ENCODE measurements at places on chromosomes 4 and X.

- no peak for DNase-seq
These were observed 44.8 kb downstream of the BANK1 start for GRCh38 chr4:101835121-101835904.

DNA sequence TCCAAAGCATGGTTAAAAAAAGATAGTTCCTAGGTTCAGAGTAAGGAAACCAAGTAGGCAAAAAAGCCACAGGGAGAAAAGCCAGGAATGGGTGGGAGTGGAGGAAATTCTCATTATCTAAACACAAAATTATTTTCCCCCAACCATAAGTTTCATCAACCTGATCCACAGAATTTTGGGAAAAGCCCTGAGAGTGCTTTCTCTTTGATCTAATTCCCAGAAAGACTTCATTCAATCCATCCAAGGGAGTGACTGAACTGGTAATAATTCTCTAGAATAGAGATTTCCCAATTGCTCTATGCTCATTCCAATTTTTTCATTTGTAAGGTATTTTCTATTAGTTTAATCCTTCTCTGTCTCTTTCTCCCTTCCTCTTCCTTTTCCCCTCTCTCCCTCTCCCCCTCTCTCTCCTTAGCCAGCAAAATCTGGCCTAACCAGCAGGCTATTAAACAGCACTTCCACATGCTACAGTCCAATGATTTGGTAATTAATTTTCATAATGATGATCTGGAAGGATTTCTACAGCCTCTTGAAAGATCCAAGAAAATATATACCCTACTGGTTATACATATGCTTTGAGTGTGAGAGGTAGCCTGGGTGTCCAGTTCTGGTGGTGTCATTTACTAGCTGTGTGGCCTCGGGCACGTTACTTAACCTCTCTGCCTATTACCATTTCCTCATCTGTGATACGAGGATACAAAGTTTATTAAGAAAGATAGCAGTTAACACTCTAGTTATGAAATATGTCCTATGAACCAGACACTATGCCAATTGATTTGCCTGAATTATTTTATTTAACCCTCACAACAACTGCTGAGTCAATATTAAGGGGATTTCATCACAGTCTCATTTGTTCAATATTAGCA, 251.5 kb upstream of the RASGEF1B start:
- no peak for DNase-seq

DNA sequence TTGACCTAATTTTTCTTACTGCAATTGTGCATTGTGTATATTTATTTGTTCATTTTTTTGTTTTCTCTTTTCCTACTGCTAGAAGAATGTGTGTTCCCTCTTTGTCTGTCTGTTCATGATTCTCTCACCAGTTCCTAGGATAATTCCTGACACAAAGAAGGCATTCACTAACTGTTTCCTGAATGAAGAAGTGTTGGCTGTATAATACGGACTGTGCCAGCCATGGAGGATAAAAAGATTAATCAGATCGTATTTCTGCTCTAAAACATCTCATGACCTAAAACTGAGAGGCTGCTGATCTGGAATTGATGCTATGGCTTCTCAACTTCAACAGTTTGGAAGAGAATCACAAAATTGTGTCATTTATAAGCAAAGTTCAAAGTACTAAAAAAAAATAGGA, 563.1 kb upstream of the FRG1 start:
- DNase-seq = no peak

GRCh38 chr4:74397748-74398426, 32.9 kb downstream of the EREG start:
- DNase-seq = no peak

DNA sequence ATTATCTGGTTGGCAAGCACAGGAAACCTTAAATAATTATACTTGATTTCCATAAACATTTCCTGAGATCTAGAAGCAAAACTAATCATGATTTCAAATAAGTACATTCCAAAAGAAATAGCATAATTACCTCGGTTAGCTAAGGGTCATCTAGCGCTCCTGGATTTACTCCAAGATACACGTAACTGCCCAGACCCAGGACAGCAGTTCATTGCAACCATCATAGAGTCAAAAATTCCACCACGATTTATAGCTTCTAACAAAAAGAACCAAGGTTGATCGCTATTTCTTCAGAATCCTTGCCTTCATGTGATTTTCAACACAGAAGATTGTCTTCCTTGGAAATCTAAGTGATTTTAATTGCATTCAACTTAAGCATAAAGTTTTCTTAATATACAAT, 1235.5 kb upstream of the TENM3 start:
- DNase-seq = no peak

DNA sequence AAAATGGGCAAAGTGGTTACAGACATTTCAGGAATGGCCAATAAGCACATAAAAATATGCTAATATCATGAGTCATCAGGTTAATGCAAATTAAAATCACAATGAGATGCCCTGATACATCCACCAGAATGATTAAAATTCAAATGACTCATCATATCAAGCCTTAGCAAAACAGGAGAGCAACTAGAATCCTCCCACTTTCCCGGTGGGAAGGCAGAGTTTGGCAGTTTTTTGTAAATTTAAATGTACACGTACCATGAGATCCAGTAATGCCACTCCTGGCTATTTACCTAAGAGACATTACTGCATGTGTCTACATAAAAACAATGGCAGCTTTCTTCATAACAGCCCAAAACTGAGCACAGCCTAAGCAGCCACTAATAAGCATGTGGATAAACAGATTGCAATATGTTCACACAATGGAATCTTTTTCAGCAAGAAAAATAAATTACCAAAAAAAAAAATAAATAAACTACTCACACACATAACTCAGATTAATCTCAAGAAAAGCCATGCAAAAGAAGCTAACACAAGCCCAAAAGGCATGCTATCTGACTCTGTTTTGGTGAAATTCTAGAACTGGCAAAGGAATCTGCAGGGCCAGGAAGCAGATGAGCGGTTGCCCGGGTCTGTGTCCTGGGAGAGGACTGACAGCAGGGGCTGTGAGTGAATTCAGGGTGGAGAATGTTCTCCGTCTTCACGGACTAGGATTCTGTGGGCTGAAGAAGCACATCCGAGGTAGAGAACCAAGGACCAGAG, 48.8 kb downstream of the AFAP1 start:
- DNase-seq = no peak

- no peak for DNase-seq
These were observed 106.8 kb downstream of the ARSJ start for GRCh38 chr4:113872426-113873260.

DNA sequence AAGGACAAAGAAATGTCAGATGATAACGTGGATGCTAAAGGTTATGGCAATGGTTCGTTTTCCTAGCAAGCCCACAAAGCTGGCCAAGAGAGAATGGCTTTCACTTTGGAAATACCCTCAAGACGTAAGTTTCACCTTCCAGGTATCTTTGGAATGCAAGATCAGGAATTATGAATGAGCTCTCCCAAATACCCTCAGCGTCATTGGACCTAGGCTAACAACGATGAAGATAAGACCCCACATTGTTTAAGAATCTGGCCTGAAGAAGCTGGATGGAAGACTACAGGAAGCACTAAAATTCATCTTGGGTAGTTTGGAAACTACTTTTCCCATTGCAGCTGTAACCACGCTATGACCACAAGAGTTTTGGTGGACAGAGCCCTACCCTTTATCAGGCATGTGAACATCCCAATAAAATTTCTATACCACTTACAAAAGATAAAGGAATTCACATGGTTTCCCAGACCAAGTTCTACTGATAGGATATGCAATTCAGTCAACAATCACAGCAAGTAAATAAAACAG, 111.9 kb downstream of the KDR start:
- no peak for DNase-seq

DNA sequence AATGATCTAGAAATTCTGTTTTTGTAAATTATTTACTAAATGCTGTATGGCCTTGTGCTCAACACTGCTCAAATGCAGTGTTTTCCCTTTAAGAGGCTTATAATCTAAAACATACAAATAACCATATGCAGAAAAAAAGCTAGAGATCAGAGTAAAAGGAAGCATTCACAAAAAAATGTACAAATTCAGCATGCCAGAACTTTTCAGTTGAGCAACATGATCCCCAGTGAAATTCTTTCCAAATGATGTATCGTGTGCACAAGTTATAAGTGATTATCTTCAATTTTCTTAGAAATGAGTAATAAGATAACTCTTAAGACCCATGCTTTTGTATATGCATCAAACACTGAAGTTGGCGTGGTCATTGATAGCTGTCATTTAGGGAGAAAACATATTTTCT, 5.0 kb downstream of the GPC3 start:
- no peak for DNase-seq

DNA sequence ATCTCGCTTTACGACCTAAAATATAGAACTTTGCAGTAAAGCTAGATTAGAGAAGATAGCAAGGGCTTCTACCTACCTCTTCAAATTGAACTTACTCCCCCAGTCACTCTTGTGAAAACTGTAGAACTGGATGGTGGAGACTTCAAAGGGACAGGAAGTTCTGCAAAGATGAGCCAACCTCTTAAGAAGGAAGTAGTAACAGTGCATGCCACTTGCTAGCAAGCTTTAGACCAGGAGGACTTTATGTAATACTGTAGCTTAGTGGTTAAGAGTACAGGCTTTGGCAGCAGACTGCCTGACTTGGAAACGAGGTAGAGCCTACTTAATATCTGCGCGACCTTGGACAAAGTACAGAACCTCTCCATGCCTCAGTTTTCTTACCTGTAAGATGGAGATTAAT, 27.5 kb upstream of the VBP1 start:
- DNase-seq = no peak

- no peak for DNase-seq
These were observed 77.2 kb upstream of the ARSJ start for GRCh38 chr4:114056599-114056998.

- no peak for DNase-seq
These were observed 54.6 kb downstream of the ARAP2 start for GRCh38 chr4:36189511-36190226.

DNA sequence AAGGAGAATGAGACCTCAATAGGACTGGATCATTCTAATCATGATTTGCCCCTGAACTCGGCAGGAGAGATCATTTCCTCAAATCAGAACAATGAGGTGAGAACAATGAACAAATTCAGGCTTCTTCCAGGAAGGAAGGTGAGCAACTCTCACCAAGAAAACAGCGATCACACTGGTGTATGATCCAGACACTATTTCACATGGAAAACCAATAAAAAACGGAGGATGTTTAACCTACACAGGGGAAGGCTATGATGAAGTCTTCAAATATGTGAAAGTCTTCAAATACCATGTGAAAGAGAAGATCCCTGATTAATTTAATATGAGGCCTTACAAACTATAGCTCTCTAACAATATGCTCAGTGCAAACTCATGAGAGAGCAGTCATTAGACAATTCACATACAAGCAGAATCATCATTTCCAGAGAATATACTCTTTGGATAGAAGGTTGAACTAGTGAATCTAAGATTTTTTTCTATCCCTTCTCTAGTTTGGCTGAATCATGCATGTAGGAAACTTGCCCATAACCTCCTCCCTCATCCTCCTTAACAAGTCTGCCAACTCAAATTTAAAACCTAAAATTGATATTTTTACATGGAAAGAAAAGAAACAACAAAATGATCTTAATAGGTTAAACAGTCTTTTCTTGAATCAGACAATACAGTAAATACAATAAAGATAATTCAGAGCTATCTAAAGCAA, 122.5 kb downstream of the ADAMTS3 start:
- DNase-seq = no peak
